T47D (cell line): ENCODE measurements at places on chromosomes 3 and 15.

DNA sequence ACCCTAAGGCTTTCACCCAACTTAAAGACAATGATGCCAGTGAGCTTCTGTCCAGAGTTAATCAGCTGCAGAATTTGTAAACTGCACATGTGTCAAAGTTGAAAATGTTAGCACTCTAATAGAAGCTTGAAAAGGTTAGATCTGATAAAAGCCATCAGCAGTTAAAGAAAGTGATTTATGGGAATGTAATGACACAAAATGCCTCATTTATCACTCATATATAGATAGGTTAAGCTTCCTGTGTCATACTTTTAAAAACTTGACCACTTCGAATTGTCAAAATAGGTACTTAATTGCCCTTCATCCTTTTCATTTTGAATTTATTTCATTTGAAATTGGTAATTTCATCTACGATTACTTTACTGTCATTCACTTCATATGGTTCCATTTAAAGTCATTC is 151.6 kb downstream of the CDIN1 start:
- no peak for DNase-seq

DNA sequence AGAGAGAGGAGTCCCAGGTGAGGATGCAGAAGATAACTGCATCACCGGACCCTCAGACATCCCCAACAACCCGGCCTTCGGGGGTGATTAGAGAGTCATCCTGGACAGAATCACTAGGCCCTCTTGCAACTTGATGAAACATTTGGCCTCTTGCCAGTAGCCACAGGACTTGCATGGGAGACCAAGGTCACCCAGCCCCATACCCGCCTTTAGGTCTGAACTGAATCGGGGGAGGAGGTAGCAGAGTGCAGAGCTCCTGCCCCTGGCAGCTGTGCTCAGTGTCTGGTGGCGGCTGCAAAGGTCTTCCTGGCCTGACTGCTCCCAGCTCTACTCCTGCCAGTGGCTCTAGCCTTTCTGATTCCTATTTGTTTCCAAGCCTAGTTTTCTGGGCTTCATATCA is 12.4 kb downstream of the PIF1 start:
- no peak for DNase-seq

- no peak for DNase-seq
Measured at GRCh38 chr15:75693501-75694240, 19.0 kb downstream of the CSPG4 start.

DNA sequence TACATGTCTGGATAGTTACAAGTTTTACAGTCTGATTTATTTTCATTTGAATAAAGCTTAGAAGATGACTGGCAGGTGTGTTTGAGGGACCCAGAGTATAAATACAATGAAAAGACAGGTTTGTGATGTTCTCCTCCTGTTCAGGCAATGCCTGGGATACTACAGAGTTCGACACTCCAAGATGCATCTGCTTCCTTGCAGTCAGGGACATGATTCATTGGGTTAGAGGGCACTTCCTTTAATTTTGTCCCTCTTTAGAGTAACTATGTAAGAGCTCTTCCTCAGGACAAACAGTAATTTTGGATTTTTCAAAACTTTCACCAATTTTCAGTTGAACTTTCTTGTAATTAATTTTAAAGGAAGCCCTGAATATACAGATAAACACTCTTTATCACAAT is 102.0 kb downstream of the LMLN start:
- DNase-seq = no peak

GRCh38 chr3:15973940-15974339 is 176.2 kb upstream of the ANKRD28 start:
- no peak for DNase-seq
